ENCODE measurements at places on chromosomes 11 and 22.

- no peak for DNase-seq
Measured at GRCh38 chr11:25119416-25119815, 622.6 kb downstream of the LUZP2 start.

GRCh38 chr22:24938741-24939341 lies 7.7 kb downstream of the LHFPL7 start:
- DNase-seq, result no peak

- peak; percentile 91 for DNase-seq
Measured at GRCh38 chr11:66371627-66372415, at the start of gene SLC29A2. TSS of gene SLC29A2 (minus strand) at chr11:66371760. CDS start at chr11:66371591, 169 bp downstream.

DNA sequence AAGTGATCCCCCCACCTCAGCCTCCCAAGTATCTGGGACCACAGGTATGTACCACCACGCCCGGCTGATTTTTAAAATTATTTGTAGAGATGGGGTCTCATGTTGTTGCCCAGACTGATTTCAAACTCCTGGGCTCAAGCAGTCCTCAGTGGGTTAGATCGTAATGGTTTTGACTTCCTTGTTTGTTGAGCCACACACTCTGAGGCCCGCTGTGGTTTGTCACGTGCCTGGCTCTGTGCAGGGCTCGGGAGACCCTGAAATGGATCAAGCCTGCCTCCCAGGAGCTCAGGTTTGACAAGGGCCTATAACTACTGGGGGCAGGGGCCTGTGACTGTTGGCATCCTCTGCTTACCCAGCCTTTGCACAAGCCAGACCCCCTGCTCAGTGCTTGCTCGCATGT lies 68.1 kb downstream of the MPPED1 start:
- no peak for DNase-seq

GRCh38 chr22:32476281-32477195 lies 1.9 kb downstream of the FBXO7 start:
- no peak for DNase-seq

GRCh38 chr11:2092956-2093412 lies 46.2 kb downstream of the IGF2 start:
- DNase-seq, result peak; percentile 46

- no peak for DNase-seq
Measured at GRCh38 chr11:121199516-121199915, 93.1 kb upstream of the SC5D start.

DNA sequence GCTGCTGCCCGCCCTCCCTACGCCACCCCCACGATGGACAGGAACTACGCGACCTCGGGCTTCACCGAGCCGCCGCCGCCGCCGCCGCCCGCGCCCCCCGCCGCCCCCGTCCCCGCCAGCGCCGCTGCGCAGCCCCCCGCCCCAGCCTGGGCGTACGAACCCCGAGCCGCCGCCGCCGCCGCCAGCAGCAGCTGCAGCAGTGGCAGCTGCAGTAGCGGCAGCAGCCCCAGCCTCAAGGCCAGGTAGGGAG lies 407 bp downstream of the QSER1 start:
- DNase-seq, result no peak

DNA sequence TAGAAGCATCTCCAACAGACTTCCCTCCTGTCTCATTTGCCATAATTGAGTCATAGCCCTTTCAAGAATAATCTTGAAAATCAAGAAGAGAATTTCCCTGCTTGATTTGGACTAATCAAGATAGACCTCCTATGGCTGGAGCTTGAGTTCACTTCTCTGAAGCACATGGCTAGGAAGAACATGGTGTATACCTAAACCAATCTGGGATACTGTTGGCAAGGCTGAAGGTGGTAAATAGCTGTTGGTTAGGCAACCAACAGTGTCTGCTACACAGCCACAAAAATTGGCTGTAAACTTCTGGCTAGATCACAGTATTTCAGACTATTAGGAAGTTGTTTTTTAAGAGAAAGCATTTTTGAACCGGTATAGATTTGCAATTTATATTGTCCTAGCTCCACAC lies 4.9 kb downstream of the CRYAB start:
- DNase-seq, result no peak

DNA sequence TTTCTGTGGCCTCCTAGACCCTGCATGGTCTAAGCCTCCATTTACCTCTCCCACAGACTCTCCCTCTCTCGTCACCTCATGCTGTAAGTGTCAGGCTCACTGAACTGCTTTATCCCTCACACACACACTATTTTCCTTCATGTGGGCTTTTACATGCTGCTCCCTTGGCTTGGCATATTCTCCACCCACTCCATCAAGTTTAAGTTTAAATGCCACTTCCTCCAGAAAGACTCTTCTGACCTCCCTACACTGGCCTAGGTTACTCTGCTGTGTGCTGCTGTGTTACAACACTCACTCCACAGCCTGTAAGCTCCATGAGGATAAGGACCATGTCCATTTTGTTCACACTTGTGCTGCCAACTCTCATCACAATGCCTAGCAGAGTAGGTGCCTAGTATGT lies 2.5 kb downstream of the DCHS1 start:
- DNase-seq, result no peak

- DNase-seq, result no peak
Measured at GRCh38 chr11:134733646-134734045, 321.6 kb upstream of the B3GAT1 start.

DNA sequence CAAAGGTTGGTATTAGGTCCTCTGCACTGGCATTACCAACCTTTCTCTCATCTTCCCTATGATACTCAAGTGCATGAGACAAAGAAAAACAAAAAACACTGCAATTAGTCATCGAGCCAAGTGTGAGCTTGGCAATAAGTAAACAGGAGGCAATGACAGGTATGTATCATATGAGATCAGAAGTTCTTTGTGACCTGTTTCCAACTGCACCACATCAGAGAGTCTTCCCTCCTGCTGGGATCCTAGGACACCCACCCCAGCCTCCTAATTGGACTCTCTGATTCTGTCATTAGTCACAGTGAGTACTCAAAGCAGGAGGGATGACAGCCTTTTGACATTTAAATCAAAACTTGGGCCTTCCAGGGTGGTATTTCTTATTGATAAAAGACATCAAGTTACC lies 7.8 kb upstream of the JAML start:
- DNase-seq, result no peak

DNA sequence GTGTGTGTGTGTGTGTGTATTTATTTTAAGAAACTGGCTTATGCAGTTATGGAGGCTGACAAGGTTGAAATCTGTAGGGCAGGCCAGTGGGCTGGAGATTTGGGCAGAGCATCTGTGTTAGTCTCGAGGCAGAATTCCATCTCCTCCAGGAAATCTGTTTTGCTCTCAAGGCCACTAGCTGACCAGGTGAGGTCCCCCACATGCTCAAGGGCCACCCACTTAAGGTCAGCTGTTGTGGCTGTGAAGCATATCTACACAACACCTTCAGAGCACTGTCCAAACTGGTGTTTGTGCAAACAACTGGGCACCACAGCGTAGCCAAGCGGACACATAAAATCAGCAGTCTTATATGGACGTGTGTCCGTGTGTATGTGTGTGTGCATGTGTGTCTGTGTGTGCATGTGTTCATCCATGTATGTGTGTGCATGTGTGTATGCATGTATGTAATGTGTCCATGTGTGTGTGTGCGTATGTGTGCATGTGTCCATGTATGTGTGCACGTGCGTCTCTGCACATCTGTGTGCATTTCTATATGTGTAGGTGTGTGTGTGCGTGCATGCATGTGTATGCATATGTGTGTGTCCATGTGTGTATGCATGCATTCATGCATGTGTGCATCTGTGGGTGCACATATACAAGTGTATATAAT lies 400.9 kb downstream of the BRD1 start:
- DNase-seq, result no peak

GRCh38 chr11:28137832-28138231 lies 29.6 kb downstream of the METTL15 start:
- DNase-seq, result no peak

GRCh38 chr11:122320671-122321070 lies 204.7 kb upstream of the BLID start:
- no peak for DNase-seq

GRCh38 chr11:27207025-27207650 lies 155.9 kb downstream of the CCDC34 start:
- no peak for DNase-seq

- no peak for DNase-seq
Measured at GRCh38 chr22:29314537-29315285, 786 bp downstream of the RASL10A start.

DNA sequence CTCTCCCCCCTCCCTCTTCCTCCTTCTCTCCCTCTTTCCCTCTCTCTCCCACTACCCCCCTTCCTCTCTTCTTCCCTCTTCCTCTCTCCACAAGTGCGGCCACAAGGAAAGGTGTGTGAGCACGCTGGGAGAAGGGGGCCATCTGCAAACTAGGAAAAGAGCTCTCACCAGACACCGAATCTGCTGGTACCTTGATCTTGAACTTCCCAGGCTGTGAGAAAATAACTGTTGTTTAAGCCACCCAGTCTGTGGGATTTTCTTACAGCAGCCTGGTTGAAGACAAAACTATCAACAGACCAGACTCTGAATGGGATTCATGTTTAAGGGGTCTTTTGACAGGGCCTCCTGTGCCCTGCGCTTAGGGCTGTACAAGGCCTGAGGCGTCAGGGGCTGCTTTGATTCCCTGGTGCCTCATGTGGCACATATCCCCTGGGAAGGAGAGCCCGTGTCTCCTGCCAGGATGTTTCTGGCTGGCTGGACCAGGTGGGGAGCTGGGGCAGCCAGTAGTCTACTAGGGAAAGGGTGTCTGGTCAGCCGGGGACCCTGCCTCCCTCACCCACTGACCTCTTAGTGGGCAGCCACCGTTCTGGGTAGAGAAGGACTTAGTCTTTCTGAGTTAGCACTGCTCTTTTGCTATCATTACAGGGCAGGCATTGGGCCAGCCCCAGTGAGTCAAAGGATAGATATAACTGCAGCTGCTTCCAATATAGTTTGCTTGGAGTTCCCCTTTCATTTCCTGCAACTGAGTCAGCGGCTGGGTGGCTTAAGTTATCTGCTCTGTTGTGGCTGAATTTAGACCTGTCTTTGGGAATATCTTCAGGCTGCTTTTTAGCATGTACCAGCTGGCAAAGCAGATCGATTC lies 6.2 kb downstream of the PANX1 start:
- DNase-seq, result no peak

GRCh38 chr11:31798554-31799434 lies 12.3 kb downstream of the PAX6 start:
- no peak for DNase-seq

DNA sequence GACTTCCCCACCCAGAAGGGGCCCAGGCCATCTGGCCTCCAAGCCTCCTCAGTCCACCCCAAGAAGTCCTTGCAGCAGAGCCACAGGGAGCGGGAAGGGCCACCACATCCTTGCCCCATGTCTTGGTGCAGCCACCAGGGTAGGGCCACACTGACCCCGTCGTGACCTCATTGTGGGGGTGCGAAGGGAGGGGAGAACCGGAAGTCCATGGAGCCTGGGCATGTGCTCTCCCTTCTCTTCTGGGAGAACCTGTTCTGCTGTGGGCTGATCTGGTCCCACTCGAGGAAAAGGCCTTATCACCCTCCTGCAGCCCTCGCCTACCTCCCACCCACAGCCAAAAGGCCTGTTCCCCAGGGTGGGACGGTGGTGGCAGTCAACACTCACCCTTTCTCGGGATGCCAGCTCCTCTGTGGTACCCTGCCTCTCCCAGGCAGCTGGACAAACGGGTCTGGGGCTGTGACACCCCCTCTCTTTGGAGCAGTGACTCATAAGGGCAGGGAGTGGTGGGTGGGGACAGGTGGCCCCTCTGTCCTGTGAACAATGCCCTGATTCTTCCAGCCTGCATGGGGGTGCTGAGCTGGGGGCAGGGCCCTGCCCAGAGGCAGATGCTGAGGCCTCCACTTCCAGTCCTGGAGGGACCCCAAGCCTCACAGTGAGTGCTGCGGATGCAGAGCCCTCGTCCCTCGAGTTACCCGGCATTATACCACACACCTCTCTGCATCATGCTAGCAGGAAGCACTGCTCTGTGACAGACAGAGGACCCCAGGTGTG lies 14.6 kb upstream of the CTSD start:
- no peak for DNase-seq

- DNase-seq, result no peak
Measured at GRCh38 chr22:45208993-45209838, 31.5 kb downstream of the KIAA0930 start.

DNA sequence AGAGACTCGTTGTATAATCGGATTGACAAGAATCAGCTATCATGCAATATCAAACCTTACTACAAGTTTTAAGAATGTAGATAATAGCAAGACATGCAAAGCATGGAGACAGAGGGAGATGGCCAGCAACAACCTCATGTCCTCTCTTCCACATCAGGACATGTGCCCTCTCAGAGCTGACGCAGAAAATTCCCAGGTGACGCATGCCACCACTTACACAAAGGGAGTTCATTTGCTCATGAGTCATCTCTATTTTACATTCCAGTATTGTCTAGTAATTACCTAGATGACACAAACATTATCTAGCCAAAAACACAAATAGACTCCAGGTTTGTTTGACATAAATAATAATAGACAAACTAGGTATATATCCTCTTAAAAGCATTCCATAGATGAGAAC lies 38.1 kb upstream of the OPCML start:
- DNase-seq, result no peak

- no peak for DNase-seq
Measured at GRCh38 chr11:74283580-74284180, 27.8 kb downstream of the P4HA3 start.

GRCh38 chr22:48778308-48779195 lies 1049.1 kb downstream of the BRD1 start:
- DNase-seq, result no peak

GRCh38 chr11:122103321-122103720 lies 12.7 kb downstream of the BLID start:
- no peak for DNase-seq

- DNase-seq, result no peak
Measured at GRCh38 chr22:38040953-38041759, 16.0 kb upstream of the PICK1 start.

DNA sequence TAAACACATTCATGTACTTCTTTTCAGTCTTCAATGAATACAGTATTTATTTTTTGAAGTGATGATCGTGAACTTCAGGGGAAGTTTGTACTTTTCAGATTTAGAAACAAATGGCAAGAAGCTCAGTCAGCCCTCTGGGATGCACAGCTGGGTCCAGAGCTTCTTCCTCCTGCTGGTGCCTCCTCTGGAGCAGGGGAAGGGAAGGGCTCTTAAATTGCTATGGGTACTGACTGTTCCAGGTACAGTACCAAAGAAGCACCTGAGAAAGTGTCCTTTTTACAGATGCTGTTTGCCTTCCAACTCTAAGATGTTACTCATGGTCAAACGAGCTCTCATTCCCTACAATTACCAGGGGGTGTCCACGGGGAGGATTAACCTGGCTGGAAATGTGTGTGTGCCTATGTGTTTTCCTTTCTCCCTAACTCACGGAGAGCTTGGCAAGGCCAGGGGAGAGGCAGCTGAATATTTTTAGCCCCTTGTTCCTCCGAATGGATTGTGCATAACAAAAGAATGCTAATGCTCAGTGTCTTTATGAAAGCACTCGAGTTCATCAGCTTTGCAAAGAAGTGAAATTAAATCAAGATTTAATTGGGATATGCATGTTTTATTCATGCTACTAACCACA lies 313.7 kb upstream of the CADM1 start:
- no peak for DNase-seq
